A549 treated with AZD2906 at 1 μM for 4 hours (cell line): ENCODE measurements at places on chromosomes 12 and 14. TPM values are rescaled to one million over a fixed set of nuclear protein-coding genes. Genes with fewer than 3 reads are reported as not detected.

Gene ITGB7
- total RNA-seq, result 0.22 to 0.46 TPM (median 0.36 TPM) in 5 replicates

Gene PPP1R1A
- 0.13 to 0.28 TPM (median 0.19 TPM) in 5 replicates for total RNA-seq

Gene CNTN1
- 36.2 to 57.2 TPM (median 51.1 TPM) in 5 replicates for total RNA-seq

Gene SERPINA3
- 12.3 to 15.0 TPM (median 13.4 TPM) in 5 replicates for total RNA-seq

Gene LYZ
- total RNA-seq, result 0.07 to 0.72 TPM (median 0.08 TPM) in 3 of 5 replicates, not detected in the others

Gene ARG2
- 1.5 to 2.5 TPM (median 2.1 TPM) in 5 replicates for total RNA-seq

Gene RTN1
- total RNA-seq, result 0.02 to 0.17 TPM in 2 of 5 replicates, not detected in the others

Gene LALBA
- total RNA-seq, result not detected in 5 replicates

Gene OASL
- 1.8 to 3.6 TPM (median 2.5 TPM) in 5 replicates for total RNA-seq

Gene VWF
- total RNA-seq, result 0.05 to 0.24 TPM (median 0.15 TPM) in 5 replicates

Gene OTX2
- not detected in 5 replicates for total RNA-seq

Gene SLC48A1
- total RNA-seq, result 21.7 to 27.6 TPM (median 24.8 TPM) in 5 replicates

Gene TSPAN9
- 42.3 to 58.5 TPM (median 53.0 TPM) in 5 replicates for total RNA-seq

Gene CFAP251
- total RNA-seq, result 1.1 to 2.2 TPM (median 1.5 TPM) in 5 replicates

Gene CCNT1
- 11.9 to 14.0 TPM (median 12.5 TPM) in 5 replicates for total RNA-seq

Gene PGF
- total RNA-seq, result 5.0 to 6.2 TPM (median 5.9 TPM) in 5 replicates

Gene TAS2R7
- total RNA-seq, result not detected in 5 replicates

Gene NEDD1
- total RNA-seq, result 14.0 to 21.2 TPM (median 16.5 TPM) in 5 replicates

Gene RPGRIP1
- 0.10 to 0.31 TPM (median 0.18 TPM) in 5 replicates for total RNA-seq

Gene KIF5A
- total RNA-seq, result 0.17 to 0.24 TPM (median 0.21 TPM) in 5 replicates

Gene DDX23
- 71.9 to 82.8 TPM (median 75.2 TPM) in 5 replicates for total RNA-seq

Gene RPS6KA5
- 4.5 to 6.6 TPM (median 5.5 TPM) in 5 replicates for total RNA-seq

Gene SOAT2
- total RNA-seq, result 0.07 to 0.30 TPM (median 0.24 TPM) in 5 replicates

Gene TSPAN8
- total RNA-seq, result 0.08 to 0.22 TPM (median 0.17 TPM) in 4 of 5 replicates, not detected in the other

Gene AJUBA
- total RNA-seq, result 31.9 to 40.2 TPM (median 34.0 TPM) in 5 replicates

Gene LYSET
- total RNA-seq, result 32.4 to 35.7 TPM (median 34.9 TPM) in 5 replicates

Gene SLC39A5
- 0.05 to 0.08 TPM in 2 of 5 replicates, not detected in the others for total RNA-seq

Gene EPYC
- not detected in 5 replicates for total RNA-seq

Gene ST8SIA1
- total RNA-seq, result 0.06 to 0.07 TPM in 2 of 5 replicates, not detected in the others

Gene AGAP2
- 0.09 to 0.23 TPM (median 0.16 TPM) in 5 replicates for total RNA-seq

Gene KRT86
- total RNA-seq, result 30.0 to 47.3 TPM (median 45.3 TPM) in 5 replicates

Gene PLXNC1
- 0.06 to 0.15 TPM (median 0.10 TPM) in 5 replicates for total RNA-seq

Gene TBX3
- 44.8 to 54.4 TPM (median 51.9 TPM) in 5 replicates for total RNA-seq

Gene TMEM179
- total RNA-seq, result 0.29 to 0.54 TPM (median 0.39 TPM) in 5 replicates

Gene IRAK3
- 1.0 to 1.6 TPM (median 1.4 TPM) in 5 replicates for total RNA-seq

Gene PPP4R4
- 0.36 to 0.48 TPM (median 0.44 TPM) in 5 replicates for total RNA-seq

Gene RNASE7
- not detected in 5 replicates for total RNA-seq
